ENCODE measurements at places on chromosomes 5 and 9.

- no peak for DNase-seq
These were observed 80.1 kb upstream of the DMAC1 start for GRCh38 chr9:7879551-7880245.

GRCh38 chr9:34555500-34555899, 32.7 kb upstream of the ENHO start:
- DNase-seq = no peak

DNA sequence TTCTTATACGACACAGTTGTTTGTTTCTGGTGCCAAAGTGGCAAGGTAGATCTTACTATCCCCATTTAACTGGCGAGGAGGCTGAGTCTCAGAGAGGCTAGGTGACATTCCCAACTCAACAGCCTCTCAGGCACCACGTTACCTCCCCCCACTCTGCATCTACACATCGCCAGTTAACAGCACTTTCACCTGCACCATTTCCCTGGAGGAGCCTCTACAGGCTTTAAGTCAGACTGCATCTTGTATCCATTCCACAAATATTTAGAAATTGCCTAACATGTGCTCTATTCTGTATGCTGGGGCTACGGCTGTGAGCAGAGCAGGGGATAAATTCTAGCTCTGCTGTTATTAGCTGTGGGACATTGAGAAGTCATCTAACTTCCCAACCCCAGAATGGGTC, 168.6 kb downstream of the INSYN2B start:
- DNase-seq = no peak

- no peak for DNase-seq
These were observed 390.2 kb downstream of the TLR4 start for GRCh38 chr9:118094387-118094786.

DNA sequence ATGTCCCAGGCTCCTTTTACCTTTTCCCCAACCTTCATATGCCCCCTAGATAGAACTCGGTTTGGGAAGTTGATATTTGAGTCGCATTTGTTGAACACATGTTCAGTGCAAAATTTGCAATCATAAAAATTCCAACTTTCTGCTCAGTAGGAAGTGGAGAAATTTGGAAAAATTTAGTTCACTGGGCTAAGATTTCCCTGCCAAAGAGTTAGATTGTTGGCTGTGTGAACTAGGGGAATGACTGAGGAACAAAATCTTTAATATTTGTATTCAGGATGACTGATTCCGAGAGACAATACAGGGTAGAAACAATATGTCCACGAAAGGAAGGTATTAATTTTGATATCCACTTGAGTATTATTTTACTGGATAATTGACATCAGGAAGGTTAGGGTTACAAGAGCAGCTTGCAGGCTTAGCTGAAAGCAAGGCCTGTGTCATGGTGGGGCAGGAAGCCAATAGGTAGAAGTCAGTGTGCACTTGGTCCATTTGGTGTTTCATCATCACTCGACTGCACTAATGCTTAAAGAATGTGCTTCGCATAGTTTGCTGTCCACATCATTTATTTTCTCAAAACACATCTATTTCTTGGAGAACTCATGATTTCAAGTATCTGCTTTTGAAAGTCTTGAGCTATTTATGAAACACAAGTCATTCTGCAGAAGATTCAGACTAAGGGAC, 59.4 kb upstream of the GNA14 start:
- DNase-seq = no peak

- DNase-seq = no peak
These were observed 8.7 kb downstream of the NREP start for GRCh38 chr5:111748304-111748763.
